SK-N-SH (cell line): ENCODE measurements at places on chromosomes 11 and 22.

DNA sequence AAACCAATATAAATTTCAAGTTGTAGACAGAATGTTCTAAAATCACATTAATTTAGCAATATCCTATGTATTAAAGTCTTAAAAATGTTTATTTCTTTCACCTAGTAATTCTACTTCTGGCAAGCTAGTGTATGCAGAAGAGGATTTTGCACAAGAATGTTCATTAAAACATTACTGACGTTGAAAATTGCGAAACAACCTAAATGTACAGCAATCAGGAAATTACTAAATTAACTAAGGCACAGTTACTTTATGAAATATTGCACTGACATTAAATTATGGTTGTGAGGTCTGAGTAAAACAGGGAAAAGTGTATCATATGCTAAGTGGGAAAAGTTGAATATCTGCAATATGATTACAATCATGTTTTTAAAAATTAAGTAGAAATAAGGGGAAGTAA, 4.1 kb downstream of the SLC36A4 start:
- no peak for DNase-seq

- DNase-seq = no peak
These were observed 753.1 kb downstream of the TBC1D22A start for GRCh38 chr22:47515384-47516125.

DNA sequence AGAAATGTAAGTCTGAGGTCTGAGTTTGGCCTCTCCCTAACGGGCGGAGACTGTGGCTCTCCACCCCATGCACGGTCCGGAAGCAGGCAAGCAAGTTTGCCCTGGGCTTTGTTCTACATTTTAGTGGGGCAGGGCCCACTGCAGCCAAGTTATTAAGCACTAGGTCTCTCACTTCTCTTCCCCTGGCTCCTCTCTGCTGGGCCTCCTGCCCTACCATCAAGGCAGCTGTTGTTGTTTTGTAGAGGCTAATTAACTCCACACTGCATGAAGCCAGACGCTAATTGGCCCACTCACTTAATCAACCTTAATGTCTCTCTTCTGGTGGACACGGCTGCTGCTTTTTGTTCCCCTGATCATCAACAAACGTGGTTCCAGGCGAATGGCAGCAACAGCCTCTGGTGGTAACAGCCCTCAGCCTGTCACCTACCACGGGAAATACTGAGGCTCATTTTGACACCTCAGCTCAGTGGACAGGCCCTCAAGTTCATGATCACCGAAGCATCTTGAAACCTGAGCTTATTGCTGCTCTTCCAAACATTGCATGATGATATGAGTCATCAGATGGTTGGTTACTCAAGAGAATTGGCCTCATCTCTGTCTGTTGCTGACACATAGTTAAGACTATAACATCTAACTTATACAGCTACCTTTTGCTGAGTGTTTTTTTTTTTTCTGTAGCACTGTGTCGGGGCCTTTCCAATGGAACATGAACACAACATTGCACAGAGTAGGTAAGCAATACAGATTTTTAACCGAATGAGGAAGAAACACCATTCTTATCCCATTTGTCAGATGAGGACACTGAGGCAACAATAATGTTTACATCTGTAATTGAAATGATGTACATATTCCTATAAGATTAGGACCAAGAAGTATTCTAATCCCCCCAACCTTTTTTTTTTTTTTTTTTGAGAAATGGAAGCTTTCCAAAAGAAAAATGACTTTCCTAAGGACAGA, 20.8 kb upstream of the LMO2 start:
- DNase-seq = no peak

GRCh38 chr22:17047656-17048055, 37.1 kb upstream of the IL17RA start:
- no peak for DNase-seq

GRCh38 chr22:40050258-40050657, 55.5 kb downstream of the FAM83F start:
- DNase-seq = no peak

GRCh38 chr22:23240639-23241389, 60.5 kb downstream of the BCR start:
- DNase-seq = peak; percentile 57

- DNase-seq = no peak
These were observed 54.6 kb upstream of the CHRM4 start for GRCh38 chr11:46445920-46446771.

DNA sequence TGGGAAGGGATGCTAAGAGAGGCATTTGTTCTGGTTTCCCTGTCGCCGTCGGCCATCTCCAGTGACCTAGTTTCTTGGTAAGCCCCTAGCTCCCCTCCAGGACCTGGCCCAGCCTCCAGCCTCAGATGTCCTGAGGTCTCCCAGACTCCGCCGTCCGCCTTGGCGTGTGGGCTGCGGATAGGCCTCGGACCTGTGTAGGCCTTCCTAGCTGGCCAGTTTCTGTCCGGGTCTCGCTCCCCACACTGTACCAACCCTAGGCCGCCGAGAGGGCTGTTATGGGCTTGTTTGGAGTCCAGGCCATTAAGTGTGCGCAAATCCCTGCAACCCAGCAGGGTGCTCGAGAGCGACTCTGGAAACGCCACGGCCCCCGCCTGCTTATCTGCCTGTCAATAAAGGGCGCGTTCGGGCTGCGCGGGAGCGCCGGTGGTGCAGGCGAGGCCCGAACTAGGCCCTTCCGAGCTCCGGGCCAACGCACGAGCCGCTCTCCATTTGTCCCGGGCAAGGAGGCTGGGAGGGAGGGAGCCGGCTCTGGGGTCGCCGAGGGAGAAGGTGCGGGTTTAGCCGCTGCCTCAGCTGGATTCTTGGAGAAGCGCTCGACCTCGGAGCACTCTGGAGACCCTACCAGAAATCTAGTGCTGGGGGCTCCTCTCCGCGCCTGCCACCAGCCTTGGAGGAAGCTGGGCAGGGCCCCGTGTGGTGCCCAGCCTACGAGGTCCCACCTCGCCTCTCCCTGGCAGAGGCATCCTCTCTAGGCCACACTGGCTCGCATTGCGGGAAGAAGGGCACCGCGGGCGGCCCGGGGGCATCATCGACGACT, 8.7 kb upstream of the PAX6 start:
- peak; percentile 38 for DNase-seq

DNA sequence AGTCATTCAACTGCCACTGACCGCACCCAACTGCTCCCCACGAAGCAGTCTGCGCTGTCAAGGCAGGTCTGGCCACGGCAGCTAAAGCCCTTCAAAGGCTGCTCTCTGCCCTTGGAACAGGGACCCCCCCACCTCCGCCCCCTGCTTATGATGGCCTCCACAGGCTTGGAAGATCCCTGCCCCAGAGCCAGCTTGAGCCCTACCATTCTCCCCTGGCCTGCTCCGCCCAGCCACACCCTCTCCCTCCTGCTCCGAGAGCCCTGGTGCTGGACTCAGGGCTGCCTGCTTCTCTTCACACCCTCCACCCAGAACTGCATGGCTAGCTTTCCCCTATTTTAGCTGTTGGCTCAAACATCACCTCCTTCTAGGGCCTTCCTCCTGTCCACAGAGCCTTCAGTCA, 19.0 kb downstream of the ZMAT5 start:
- DNase-seq = no peak

DNA sequence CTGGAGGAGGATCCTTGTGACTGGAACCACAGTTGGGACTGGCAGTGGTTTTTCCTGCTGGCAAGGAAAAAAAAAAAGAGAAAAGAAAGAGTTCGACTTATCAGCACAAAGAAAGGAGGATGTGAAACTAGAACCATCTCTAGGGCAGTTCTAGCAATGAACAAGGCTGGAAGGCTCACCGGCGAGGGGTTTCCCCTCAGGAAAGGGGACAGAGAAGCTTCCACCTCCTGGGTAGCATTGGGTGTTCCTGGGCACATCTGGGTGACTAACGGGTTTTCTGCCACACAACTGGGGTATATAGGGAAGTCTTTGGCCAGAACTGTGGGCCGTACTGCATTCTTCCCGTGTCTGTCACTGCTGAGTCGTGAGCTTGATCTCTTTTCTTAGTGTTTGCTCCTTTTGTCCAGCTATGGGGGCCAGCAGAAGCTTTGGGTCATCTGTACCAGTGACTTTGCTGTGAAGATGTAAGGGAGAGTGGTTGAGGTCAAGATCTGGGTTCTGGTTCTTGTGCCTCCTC, 109.4 kb upstream of the OR4B1 start:
- no peak for DNase-seq

- no peak for DNase-seq
These were observed 22.0 kb downstream of the TP53AIP1 start for GRCh38 chr11:128920666-128921065.

DNA sequence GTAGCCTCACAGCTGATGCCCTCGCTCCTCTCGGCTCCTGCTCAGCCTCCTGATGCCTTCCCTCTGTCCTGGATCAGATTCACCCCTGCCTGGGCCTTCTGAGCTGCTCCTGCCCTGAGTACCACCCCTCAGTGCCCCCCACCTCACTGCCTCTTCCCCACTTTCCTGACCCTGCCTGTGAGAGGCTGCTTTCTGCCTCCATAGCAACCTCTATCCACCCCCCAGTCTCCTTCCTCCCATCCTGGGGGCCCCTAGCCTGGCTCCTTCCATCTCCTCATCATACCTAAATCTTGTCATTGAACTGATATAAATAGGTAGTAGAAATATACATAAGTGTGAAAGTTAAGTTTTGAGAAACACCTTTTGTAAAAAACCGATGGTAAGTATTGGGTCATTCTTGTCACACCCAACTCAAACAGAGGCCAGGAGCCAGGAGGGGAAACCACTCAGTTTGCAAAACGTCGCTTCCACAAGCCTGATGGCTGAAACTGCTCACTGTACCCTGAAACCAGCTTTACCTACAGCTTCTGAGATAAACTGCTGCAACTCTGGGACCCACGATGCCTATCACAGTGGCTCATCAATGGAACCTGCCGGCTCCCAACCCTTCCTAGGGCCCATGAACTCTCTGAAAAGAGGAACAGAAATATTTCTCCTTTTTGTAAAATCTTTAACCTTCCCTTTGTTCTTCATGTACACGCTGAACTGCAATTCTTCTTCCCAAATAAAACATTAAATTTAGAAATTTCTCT, 4.8 kb upstream of the APOBEC3H start:
- no peak for DNase-seq

- no peak for DNase-seq
These were observed 169.0 kb downstream of the TBC1D22A start for GRCh38 chr22:46931414-46931813.

GRCh38 chr11:84993386-84993785, 633.8 kb downstream of the DLG2 start:
- no peak for DNase-seq

DNA sequence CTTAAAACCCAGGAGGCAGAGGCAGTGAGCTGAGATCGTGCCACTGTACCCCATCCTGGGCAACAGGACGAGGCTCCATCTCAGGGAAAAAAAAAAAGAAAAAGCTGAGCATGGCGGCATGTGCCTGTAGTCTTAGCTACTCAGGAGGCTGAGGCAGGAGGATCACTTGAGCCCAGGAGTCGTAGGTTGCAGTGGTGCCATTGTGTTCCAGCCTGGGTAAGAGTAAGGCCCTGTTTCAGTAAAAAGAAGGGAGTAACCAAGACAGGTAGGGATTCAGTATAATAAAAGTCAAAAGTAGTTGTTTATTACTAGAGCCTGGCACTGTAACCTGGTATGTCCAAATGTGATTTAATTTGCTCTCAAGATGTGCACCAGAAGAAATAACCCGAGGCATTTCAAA, 8.1 kb upstream of the RAB30 start:
- no peak for DNase-seq

DNA sequence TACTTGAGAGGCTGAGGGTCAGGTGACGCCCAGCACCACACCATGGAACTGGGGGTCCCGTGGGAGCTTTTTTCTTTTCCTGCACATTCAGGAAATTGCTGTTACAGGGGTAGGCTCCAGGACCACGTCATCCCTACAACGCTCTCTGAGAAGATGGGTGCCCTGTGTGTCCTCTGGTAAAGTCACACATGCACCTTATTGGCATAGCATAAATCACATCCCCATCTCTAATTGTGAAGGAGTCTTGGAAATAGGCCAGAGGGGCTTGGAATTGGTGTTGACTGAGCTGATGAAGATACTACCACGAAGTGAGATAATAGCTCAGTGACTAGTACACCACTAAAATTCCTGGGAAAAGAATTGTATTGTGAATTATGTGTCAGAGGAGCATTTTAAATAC, 57.6 kb downstream of the TNRC6B start:
- no peak for DNase-seq

DNA sequence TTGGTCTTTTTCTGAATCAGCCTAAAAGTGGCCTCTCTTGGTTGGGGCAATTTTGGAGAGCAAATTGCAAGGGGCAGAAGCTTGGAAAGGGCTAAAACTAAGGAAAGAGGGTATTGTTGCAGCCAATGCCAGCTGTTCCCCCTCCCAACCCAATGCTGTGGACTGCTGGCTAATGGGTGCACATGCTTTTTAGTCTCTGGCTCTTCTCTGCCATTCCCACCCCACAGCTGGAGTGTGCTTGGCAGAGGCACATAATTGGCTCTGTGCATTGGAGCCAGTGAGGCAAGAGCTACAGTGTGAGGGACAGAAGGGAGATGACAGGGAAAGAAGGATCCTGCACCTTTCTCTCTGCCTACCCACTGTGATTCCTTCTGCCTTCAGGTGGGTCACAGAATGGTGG, 140.0 kb downstream of the NECTIN1 start:
- DNase-seq = no peak

DNA sequence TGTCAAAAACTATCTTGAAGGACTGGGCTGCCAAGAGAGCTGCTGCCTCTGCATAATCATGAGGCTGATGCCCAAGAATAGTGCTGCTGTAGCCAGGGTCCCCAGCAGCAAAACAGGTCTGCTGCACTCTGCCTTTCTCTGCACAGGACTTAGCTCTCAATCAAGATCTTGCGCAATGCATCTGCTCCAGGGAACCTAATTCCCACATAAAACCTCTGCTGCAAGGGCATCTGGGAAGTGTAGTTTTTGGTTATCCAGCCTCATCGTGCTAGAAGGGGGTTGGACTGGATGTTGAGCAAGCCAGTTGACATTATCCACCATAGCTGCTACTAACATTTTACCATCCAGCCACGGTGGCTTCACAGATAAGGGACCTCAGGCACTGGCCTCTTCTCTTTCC, 192.7 kb downstream of the C11orf91 start:
- DNase-seq = no peak

DNA sequence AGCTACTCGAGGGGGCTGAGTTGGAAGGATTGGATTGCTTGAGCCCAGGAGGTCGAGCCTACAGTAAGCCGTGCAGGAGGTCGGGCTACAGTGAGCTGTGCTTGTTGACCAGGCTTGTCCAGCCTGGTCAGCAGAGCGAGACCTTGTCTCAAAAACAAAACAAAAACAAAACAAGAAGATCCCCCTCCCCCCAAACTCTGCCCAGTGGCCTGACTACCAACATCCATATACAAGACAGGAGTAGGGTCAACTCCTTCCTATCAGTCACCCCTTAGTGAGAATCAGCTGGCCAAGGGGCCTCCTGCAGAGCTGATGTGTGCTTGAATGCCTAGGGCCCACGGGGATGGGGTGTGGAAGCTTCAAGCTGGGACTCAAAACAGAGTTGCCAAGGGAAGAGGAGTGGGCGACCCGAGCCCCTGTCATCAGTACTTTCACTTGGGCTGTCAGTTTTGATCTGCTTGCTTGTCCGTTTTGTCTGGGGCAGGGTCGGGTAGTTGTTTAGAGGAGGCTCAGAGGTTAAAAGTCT, 942 bp upstream of the TSPAN18 start:
- no peak for DNase-seq

- no peak for DNase-seq
These were observed 29.2 kb downstream of the ALG12 start for GRCh38 chr22:49889071-49889470.
